Activated CD8-positive, alpha-beta memory T cell treated with anti-CD3 and anti-CD28 coated beads for 1 hour (primary cell): ENCODE measurements at places on chromosomes 7 and 10.

DNA sequence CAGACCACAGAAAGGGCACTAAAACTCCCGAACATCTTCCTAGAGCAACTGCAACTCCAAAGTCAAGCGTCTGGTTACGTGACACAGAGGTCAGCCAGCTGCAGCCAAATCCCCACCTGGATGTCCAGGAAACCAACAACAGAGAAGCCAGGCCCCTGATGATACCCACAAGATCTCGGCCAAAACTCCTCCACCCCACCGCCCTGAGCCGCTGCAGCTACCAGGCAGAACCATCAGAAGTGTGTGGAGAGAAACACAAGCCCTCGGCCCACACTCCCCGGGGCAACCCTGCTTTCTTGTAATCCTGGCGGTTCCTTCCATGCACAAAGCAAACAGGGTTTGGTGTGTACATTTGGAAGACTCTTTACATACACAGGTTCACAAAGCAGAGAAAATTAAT lies 8.7 kb downstream of the CHST15 start:
- no peak for DNase-seq

DNA sequence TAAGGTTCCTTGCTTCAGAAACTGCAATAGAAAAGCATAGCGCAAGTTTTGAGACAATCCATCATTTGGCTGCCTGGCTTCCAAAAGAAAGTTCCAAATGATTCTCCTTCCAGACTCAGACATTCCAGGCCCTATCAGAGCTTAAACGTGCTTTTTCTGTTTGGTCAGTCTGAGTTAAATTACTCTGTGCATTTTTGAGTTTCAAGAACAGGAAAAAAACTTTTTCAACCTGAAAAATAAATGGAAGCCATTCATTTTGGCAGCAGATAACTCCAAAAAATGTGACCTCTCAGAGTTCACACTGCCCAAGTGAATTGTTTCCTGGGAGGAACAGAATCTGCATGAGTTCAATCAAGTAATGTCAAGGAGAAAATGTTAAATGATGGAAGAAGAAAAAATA lies 354.2 kb downstream of the CXCL12 start:
- no peak for DNase-seq

DNA sequence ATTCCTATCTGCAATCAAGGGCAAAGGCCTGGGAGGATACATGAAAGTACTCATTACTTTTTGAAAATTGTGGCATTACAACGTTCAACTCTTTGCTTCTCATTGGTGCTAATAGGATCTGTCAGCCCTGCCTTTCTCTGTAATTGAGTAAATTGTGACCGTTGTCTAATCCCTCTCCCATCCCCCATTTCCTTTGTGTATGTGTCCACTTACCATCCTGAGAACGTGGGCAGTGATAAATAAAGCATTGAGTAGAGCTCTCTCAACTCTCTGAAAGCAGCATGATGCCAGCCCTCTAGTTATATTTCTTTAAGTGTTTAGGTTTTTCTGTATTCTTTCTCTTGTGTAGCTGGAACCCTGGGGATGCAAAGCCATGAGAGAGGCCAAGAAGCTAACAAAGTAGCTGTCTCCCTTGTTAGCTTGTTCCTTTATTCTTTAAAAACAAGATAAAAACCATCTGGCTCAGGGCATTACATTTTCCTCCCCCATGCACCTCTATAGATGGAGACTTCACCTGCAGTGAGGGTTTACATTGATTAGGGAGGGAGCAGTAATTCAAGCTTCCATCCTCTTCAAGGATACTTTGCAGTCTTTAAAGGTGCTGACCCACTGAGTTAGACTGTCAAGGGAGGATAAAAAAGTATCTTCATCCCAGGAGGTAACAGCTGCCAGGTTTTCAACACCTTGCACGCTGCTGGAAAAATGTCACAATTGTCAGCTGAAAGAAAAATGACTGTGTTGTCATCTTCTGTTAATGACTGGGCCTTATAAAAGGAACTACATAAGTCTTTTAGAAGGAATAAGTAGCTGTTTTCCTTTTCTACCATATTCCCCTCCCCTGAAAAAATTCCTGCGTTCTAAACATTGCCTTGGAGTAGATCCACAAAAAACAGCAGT lies 112.3 kb downstream of the BTRC start:
- no peak for DNase-seq

DNA sequence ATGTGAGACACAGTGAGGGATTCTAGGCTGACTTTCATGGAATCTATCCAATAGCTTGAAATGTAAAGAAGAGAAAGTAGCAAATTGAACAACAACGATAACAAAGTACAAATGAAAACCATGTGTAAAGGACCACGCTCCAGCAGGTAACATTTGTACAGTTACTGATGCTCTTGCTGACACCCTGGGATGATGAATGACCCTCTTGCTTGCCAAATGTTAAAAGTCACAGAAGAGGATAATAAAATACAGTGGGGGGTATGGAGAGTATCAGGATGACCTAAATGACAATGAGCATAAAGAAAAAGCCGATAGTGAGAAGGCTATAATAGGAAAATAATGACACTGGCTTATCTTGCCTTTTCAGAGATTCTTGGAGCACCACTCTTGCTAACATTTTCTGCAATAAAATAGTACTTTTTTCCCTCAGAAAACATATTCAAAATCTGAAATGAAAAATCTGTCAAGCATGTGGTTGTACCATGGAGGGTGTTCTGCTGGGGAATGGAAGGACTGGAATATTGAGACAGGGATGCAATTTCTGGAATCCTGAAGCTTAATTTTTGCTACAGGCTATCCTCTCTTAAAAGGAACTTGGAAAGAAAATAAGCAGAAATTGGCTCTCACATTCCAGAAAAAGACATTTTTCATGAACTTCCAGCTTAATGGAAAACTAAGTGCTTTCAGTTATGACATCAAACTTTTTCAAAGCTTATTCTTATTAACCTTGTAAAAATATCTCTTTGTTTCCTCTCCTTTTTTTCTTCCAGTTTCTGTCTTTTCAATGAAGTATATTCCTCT lies 303.2 kb upstream of the GHITM start:
- no peak for DNase-seq

GRCh38 chr10:36256166-36256565 lies 614.1 kb upstream of the FZD8 start:
- DNase-seq, result no peak

GRCh38 chr7:36278620-36279172 lies 111.0 kb upstream of the ANLN start:
- no peak for DNase-seq

DNA sequence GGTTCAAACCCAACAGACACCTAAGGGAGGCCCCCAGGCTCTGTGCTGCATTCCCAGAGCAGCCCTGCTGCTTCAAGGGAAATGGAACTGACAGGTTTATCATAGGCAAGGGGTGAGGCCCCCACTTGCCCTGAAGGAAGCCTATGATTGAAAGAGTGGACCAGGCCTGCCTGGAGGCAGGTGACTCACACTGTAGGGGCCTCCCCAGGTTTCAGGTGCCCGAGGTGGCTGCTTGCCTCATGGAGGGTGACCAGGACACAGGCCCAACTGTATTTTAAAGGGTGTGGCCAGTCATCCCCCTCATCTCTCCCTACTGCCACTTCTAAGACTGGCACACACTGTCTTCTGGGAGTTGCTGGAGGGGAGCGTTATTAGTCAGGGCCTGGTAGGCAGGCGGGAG lies 85.4 kb downstream of the ATXN7L1 start:
- no peak for DNase-seq

DNA sequence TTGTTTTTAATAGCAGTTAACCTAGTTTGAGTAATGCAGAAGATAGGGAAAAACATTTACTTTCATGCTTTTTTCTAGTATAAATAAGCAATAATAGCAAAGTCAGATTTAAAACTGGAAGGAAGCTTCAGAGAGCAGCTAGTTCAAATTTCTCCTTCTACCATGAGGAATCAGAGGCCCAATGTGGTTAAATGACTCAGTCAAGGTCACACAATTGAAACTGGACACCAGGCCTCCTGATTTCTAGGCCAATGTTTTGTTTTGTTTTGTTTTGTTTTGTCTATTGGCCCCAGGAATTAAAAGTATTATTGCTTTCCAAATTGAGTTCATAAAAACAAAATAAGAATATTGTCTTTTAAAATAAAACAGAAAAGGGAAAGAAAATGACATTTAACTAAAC lies 122.3 kb downstream of the TRIL start:
- no peak for DNase-seq

GRCh38 chr10:113052076-113052830 lies 102.2 kb downstream of the TCF7L2 start:
- no peak for DNase-seq

DNA sequence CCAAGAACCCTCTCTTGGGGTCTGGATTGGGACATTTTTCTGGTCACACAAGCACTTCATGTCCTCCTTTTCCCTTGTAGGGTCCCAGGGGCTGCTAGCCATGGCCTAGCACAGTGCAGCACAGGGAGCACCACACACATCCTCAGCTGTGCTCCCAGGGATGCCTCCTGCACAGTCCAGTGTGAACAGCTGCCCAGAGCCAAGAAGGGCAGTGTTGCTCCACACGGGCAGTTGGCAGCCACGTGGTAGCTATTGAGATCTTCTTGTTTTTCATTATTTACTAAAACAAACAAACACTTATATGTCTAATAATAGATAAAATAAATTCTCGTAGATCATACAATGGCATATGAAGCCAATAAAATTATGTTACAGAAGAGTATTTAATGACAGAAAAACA lies 13.9 kb upstream of the LANCL2 start:
- no peak for DNase-seq

GRCh38 chr7:41244246-41244645 lies 458.6 kb downstream of the INHBA start:
- no peak for DNase-seq

DNA sequence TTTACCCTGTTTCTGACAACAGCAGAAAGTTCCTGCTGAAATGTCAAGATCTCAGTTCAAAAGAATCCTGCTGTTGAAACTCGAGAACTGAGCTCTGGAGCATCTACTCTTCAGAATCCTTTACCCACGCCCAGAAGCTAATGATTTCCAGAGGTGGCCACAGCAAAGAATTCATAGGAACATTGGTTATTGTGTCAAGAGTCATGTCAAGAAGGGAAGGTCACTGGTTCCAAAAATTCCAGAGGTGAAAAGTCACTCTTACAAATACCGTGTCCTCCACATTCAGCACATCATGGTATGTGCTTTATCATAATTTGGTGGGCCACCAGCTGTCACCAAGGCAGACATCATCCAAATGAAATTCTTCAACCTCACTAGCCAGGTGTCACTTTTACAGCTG lies 394.4 kb upstream of the NPVF start:
- DNase-seq, result no peak

DNA sequence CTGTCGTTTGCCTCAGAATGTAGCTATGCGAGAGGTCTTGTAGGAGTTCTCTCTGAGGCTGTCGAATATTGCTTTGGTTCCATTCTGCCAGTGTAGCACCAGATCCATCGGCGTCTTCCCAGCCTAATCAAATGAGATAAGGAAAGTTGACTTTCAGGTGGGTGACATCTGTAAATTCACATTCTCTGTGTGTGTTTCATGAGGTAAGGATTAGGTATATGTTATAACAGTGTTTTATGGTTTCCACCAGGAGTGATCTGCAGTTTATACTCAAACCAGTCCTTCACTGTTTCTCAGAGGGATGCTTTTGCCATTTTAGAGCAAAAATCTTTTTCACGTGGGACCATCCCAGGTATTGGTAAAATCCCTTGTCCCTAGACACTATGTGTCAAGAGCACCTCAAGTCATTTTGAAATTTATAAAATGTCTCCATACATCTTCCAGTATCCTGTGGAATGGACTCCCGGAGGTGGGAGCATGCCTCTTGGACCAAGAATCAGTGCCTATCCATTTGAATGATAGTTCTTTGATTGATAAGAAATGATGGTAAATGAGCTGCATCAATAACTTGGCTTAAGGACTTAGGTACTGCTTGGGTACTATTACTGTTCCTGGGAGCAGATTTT lies 7.9 kb downstream of the ANKRD1 start:
- DNase-seq, result no peak

DNA sequence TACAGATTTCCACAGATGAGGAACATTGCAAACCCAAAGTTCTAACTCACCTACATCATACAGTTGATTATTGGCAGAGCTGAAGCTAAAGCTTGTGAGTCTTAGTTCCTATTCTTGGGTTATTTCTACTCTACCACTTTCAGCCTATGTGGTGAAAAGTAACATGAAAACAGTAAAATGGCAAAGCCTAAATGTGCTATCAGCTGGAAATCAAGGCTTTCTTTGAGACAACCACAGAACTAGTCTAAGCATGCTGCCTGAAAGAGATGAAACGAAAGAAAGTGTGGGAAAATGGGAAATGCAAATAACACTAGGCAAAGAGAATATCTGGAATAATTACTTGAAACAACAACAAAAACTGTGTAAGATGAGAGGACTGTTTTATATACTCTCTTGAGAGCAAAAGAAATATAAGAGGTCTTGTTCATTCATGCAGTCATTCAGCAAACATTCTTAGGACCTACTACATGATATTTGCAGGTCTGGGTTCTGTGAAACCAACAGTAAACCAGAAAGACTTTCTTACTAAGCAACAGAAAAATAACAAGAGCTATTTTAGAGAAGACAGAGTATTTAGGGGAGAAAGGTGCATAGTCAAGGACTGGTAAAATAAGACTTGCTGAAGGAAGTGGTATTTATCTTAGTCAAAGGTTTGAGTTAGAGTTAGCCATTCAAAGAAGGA lies 437.1 kb downstream of the HTR7 start:
- no peak for DNase-seq

DNA sequence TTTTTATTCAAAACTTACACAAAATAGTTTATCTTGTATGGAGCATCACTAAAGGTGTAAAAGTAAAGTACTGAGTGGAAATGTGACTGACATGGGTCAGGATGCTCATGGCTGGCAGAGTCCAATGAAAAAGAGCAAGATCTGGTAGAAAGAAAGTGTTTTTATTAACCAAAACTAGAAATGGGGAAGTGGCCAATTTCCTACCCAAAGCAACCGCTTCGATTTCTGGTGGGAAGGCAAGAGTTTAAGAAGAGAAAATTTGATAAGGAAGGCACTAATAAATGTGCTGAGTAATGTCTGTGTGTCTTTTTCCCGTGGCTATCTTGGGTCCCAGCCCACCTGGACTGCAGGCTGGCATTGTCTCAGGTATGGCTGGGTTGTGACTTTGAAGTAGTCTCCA lies 277.7 kb downstream of the ANKRD7 start:
- no peak for DNase-seq

DNA sequence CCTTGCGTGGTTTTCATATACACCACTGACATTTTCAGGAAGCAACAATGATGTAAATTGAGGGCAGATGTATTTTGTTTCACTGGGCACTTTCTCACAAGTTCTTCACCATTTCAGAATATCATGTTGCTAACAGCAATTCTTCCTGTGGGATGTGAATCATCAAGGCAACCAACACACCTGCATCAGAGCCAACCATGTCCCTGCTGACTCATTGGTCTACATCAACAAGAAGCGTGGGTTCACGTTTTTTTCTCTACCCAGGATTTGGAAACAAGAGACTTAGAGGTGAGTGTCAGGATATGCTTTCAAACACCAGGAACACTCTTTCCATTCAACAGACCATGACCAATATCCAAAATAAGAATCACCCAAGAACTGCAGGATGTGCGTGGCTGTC lies 203.9 kb downstream of the TEX36 start:
- DNase-seq, result no peak

GRCh38 chr7:105521027-105521716 lies 899 bp downstream of the PUS7 start:
- DNase-seq, result no peak
